ENCODE measurements at places on chromosomes 11 and 22.

DNA sequence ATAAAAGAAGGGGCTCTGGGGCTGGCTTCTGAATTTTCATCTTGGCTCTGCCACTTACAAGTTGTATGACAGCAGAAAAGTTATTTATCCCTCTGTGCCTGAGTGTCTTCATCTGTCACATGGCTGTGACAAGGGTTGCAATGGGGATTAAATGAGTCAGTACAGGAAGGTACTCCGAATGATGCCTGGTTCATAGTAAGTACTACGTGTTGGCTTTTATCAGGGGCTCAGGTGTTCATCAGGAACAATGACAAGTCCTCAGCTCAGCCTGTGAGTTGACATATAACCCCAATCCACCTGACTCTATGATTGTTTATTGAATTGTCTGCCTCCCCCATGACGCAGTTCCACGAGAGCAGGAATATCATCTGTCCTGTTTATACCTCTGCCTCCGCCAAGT, 45.7 kb downstream of the PAMR1 start:
- DNase-seq = no peak

- no peak for DNase-seq
Measured at GRCh38 chr11:116702772-116703385, 69.9 kb downstream of the BUD13 start.

DNA sequence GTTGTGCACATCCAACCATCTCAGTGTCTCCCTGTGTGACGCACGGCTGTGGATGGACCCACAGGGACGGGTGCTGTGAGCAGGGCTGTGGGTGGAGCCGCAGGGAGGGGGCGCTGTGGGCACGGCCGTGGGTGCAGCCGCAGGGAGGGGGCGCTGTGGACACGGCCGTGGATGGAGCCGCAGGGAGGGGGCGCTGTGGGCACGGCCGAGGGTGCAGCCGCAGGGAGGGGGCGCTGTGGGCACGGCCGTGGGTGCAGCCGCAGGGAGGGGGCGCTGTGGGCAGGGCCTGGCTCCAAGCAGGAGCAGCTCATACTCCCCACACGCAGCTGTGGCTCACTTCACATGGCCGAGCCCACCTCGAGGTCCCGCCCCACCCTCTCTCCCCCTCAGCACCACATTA, 6.0 kb upstream of the MAPK11 start:
- DNase-seq = peak; percentile 91

DNA sequence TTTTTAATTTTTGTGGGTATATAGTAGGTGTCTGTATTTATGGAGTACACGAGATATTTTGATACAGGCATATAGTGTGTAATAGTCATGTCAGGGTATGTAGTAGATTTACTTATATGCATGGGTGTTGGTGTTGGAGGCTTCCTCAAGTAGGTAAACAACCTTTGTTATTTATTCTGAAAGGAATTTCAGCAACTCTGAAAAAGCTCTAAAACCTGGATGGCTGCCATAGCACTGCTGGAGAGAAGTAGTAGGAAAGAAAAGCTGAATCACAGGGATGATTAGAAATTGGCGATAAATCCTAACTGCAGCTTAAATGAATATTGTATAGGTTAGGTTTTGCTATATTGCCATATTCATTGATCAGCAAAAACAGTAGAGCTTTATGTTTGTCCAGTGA, 44.4 kb upstream of the ST14 start:
- no peak for DNase-seq

GRCh38 chr11:72609045-72609444, 65.2 kb downstream of the PDE2A start:
- DNase-seq = peak; percentile 73

DNA sequence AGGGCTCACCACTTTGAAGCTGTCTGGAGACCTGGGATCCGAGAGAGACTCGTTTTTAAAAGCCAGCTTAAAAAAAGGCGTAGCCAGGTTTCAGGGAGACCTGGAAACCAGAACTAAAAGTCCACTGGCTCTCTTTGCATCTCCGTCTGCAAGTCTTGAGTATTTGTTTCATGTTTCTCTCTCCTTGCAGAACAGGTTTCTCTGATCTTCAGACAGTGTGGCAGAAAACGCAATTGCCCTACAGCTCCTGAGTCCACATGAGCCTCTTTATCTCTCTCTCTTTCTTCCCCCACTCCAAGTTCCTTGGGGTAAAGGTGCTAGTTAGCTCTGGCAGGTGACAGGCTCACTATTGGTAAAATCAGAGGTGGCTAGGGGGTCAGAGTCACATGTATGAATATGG, 67.0 kb upstream of the AMPD3 start:
- DNase-seq = no peak

DNA sequence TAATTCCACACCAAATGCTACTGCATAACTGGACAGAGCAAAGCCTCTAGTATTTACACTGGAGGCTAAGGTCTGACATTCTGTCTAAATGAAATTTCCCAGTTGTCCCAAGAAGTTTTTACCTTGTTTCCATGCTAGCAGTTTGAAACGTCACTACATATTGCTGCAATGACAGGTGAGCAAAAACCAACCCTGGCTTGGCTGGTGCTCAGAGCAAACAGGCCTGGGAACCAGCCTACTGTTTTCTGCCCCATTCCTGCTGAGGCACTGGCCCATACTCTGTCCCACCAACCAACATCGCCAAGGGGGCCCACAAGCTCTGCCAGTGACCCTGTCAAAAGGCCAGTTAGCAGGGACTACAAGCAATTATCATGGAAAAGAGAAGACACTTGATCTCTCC, 131.1 kb downstream of the MPPED2 start:
- no peak for DNase-seq

- DNase-seq = no peak
Measured at GRCh38 chr11:27367881-27368280, 4.9 kb upstream of the CCDC34 start.

DNA sequence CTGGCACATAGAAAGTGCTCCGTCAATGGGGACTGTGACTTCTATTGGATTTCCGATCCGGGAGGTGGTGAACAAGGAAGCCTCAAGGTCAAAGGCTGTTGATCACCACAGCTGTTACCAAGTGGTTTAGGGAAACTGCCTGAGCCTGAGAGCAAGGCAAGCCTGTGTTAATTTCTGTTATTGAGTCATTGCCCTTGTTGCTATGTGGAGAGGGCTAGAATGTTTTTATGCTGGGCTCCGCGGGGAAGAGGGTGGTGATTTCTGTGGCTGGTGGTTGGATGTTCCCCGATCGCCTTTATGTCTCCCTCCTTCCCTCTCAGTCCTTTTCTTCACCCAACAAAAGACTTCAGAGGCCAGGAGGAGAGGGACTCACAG, 108.5 kb upstream of the ALX4 start:
- no peak for DNase-seq

DNA sequence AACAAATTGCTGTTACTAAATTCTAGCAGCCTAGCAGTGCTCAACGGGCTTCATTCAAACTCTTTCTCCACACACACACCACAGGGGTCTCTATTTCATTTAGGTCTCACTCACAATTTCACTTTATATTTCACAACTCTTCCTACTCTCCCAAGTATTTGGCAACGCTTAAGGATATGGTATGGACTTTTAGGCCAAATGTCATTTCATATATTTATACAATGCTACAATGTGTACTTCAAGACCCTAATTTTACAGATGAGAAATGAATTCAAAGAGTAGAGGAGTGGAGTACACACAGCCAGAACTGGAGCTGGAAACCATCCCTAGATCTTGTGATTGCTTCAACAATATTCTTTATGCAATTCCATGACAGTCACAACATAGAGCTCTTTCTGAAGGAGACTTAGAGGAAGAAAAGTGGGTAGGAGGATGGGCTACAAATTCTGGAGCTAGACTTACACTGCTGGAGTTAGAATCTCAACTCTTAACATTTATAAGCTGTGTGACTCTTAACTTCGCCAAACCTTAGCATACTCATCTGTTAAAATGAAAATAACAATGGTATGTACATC, 2.5 kb upstream of the MS4A13 start:
- DNase-seq = no peak

DNA sequence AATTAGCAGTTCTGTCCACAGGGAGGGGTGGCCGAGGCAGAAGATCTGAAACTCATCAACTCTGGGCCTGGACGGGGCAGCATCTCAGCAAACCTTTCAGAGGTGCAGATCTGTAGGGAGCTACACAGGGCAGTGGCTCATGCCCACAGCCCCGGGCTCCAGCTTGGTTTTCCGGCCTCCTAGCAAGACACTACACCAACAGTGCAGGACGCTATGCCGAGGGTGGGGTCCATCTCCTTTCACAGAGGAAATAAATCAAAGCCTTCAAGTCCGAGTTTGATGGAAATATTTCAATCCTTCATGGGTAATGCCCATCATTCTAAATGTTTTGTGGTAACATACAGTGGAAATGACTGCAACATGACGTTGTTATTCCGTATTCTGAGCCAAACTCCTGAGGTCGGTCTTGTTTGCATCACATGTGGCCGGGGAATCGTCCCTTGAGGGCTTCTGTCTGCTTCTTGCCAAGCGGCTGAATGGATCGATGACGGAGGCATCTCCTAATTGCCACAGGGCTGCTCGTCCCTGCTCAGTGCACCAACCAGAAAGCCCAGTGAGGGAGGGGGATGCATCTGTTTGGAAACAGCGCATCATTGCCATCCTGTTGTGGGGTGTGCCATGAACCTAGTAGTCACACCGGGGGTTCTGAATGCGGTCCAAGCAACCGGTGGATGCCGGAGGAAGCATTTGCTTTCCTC, 30.0 kb downstream of the LINC01488 start:
- DNase-seq = no peak

DNA sequence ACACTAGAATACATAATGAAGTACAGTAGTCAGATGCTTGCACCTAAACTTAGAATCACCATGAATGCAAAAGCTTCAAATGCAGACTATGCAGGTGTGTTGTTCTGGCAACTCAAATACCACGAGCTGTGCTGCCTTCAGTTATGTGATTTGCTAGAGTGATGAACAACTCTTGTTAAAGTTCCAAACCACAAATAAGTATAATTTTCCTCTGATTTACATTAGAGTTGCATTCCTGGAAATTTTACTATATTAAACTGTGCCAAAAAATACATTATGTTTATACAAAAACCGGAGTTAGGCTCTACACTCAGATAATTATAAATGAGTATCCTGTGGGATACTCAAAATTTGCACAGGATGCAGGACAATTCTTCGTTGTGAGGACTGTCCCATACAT, 3.0 kb downstream of the TMEM218 start:
- no peak for DNase-seq

- DNase-seq = no peak
Measured at GRCh38 chr11:12989428-12990161, 19.5 kb upstream of the RASSF10 start.

- no peak for DNase-seq
Measured at GRCh38 chr11:27410272-27410671, 47.3 kb upstream of the CCDC34 start.

GRCh38 chr22:44574057-44574639, 76.1 kb upstream of the RTL6 start:
- DNase-seq = no peak

- no peak for DNase-seq
Measured at GRCh38 chr22:25900390-25900789, 158.4 kb downstream of the MYO18B start.

DNA sequence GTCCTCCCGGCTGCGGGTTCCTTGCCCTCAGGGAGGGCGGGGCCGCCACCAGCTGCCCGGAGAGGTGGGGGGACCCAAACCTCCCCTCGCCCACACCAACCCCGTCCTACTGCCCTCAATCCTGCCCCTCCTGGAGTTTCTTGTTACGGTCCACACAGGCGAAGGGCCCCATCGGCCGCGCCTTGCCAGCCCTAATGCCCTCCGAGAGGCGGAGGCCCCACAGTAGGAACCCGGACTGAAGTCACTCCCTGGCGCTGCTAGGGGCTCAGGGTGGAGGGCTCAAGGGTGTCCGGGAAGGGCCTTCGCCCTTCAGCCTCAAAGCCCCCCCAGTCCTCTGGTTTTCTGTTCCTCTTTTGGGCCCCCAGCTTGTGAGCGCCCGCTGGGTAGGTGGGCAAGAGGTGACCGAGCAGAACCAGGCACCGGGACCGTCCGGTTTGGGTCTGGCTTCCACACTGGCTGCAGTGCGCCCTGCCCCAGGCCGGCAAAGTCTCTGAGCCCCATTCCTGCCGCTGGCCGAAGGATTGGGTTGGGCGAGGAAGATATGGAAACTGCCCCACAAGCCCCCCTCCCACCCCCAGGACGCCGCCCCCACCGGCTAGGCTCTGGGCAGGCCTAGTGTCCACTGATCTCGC, 24.5 kb downstream of the DUSP8 start:
- DNase-seq = no peak

DNA sequence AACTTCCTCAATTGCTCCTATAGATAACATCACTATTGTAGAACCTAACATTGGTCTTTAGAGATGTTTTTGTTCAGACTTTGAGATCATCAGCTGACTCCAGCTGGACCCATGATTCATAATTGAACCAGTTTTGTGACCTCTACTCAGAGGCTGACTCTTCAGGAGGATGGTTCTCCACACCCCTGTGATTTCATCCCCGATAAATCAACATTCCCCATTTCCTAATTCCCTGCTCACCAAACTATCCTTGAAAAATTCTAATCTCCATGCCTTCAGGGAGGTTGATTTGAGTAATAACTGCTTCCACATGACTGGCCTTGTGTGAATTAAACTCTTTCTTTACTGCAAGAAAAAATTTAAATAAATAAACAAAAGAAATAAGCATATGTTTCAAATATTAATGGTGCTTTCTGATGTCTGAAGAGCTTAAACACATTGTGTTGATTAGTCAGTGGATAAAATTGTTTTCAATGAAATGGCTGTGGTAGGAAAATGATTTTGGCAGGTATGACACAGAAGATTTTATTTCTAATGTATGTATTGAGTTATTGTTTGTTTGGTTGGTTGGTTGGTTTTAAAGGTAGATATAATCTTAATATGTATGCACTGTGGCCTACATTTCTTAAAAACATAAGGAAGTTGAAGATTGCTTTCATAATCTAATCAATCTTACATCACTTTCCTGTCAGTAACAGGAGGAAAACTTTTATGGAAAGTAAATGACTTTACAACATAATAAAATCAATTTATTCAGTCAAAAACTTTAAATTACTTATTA, 427.9 kb upstream of the CCDC179 start:
- DNase-seq = no peak

GRCh38 chr11:95556342-95557163, 233.0 kb downstream of the FAM76B start:
- DNase-seq = no peak

DNA sequence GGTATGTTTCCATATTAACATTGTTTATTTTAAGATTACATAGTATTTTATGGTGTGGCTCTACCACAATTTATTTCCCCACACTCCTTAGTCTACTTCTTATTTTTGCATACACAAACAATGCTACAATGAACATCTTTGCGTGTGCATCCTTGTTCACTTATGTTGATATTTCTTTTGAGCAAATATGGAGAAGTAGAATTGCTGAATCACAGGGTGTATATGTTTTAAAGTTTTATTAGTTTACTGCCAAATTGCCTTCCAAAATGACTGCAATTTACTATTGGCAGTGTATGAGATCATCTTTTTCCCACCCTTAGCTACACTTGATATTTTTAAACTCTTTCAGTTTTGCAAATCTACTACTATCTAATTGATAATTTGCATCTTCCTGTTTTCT, 38.7 kb upstream of the FAR1 start:
- no peak for DNase-seq

Measured in NAMALWA (cell line).